ENCODE measurements at places on chromosomes 6 and 20.

DNA sequence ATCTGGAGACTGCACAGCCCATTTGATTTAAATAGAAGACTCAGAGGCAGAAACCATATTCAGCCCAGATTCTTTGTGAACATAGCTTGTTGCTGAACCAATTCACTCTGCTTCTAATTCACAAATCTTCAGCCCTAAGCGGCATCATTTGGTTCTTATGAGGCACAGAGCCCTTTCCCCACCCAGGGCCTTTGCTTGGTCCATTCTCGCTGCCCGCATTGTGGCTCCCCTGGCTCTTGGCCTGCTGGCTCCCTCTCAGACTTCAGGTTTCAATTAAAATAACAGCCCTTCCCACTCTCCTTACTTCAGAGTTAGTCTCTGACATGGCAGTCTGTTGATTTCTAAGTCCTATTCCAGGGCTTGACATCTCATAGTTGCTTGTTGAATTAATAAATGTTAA is 9.4 kb upstream of the TMEM14A start:
- DNase-seq: no peak

GRCh38 chr6:40988634-40989033 is 50.4 kb downstream of the UNC5CL start:
- DNase-seq: no peak

DNA sequence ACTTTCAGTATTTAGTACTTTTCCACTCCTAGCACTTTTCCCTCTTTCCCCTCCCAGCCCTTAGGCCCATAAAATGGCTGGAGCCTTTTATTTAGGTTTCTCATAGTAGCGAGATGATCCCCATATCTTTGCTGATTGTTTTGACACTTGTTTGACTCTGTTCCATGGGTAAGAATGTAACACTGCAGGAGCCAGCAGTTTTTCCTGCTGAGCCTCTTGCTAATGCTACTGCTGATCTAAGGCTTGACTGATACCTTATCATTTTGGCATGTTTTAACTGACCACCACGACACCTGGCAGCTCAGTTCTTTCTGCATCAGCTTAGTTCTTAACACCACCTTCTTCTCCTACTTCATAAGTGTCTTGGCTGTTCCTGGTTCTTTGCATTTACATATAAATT is 29.6 kb downstream of the ZKSCAN8 start:
- DNase-seq: no peak

DNA sequence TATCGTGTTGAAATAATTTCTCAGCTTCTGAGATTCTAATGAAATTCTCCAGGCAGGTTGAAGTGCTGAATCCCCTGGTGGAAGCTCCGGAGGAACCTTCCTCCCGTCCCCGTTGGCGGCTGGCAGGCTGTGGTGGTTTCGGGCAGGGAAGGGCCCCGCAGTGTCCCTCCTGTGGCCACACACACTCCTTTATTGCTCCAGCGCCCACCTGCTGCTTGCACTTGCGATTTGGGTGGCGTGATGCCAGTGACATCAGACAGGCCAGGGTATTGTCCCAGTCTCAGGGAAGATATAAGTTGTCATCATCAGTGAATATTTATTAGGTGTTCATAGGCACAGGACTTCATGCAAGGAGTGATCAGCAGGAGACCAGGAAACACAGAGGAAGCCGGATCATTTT is 530.4 kb downstream of the QKI start:
- peak; percentile 58 for DNase-seq

GRCh38 chr20:63116412-63117106 is 99.4 kb downstream of the YTHDF1 start:
- DNase-seq: no peak

DNA sequence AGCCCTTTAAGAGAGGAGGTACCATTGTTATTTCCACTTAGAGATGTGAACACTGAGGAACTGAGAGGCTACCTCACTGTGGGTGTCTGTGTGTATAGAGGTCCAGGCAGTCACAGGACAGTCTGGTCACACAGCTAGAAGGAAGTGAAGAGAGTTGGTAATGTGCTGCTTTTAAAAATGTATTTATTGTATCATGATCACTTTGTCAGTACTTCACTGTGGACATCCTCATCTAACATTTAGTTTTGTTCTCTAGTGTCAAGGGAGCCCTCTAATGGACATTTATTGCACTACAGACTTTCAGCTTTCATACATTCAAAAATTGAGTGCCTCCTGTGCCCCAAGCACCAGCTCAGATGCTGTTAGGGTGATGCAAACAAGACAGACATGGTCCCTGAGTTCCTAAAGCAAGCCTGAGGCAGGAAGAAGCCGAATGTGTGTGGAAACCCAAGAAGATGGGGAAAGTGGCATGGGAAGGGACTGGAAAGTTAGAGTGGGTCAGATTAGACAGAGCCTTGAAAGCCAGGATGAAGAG is 123.0 kb downstream of the SLC16A10 start:
- no peak for DNase-seq

DNA sequence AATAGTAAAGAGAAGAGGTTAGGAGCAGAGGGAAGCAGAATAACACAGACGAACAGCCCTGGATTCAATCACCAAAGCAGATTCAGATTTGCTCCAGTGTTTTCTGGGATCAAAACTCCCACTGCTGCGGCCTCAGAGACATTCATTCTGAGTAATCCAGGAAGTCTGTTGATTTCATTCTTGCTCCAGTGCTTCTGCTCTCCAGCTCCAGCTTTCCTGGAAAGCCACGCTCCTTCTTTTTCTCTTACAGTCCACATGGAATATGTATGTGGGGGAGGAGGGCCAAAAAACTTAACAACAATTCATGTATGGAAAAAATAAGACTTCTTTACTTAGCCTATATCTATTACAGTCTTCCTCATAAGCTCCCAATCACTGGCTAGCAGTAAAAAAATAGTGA is 26.4 kb upstream of the UST start:
- DNase-seq: no peak

GRCh38 chr6:134111062-134111677 is 58.7 kb upstream of the SLC2A12 start:
- DNase-seq: no peak

DNA sequence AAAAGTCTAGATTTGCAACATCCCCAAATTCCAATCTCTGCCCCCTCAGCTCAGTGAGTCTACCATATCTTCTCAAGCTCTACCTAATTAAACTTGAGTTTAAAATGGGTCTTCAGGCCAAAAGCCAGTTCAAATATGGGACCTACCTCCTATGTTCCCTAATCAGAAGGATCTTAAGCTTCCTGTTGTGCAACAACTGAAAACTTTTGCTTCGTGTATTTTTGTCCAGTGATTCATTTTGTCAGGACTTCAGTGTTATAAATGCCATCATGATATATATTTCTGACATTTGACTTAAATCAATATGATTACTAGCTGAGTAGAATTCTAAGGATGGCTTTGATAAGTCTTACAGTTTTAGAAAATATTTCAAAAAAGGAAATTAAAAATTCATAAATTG is 622.6 kb upstream of the PTCHD4 start:
- no peak for DNase-seq

GRCh38 chr20:59094576-59094975 is 52.0 kb upstream of the PRELID3B start:
- DNase-seq: no peak

GRCh38 chr20:47502271-47503239 is 868 bp downstream of the NCOA3 start:
- no peak for DNase-seq

DNA sequence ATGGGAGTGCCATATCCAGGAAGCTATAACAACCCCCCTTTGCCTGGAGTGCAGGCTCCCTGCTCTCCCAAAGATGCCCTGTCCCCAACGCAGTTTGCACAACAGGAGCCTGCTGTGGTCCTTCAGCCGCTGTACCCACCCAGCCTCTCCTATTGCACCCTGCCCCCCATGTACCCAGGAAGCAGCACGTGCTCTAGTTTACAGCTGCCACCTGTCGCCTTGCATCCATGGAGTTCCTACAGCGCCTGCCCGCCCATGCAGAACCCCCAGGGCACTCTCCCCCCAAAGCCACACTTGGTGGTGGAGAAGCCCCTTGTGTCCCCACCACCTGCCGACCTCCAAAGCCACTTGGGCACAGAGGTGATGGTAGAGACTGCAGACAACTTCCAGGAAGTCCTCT is 56.7 kb upstream of the TMEM181 start:
- DNase-seq: no peak

DNA sequence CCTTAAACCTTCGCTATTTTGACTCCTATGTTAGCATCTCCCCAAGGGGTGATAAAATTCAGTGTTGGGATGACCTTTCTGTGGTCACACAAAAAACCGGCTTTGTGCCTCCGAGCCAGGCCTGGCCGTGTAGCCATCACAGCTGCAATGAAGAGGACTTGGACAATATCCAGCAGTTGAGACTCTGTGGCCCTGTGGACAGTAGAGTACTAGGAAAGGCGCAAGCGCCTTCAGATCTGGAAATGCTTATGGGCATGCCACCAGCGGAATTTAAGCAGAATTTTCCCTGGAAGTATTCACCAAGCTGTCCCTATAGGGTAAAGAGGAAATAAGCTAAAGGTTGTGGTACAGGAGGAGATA is 63.3 kb upstream of the SLC2A12 start:
- DNase-seq: no peak

Data from vagina (tissue), 2 donors.